RWPE1 (cell line): ENCODE measurements at places on chromosomes 3 and 15.

GRCh38 chr3:14826069-14826468, 7.3 kb downstream of the FGD5 start:
- no peak for DNase-seq

DNA sequence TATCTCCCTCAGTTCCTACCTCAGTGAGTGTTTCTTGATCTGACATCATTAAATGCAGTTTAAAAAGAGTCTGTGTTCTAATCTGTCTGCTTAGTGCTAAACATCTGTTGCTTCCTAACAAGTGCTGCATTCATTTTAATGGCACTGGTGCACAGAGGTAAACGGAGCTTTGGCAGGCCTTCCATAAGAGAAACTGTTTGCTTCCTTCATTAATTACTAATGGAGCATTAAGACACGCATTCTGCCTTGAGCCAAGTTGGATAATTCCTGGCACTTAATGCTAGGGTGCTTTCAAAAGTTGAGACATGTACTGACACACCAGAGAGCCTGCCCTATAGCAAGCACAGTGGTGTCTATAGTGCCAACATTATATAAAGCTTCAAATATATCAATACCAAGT, 34.7 kb downstream of the SCG5 start:
- DNase-seq: no peak

GRCh38 chr15:47945872-47946650, 174.7 kb upstream of the SLC24A5 start:
- DNase-seq: no peak

DNA sequence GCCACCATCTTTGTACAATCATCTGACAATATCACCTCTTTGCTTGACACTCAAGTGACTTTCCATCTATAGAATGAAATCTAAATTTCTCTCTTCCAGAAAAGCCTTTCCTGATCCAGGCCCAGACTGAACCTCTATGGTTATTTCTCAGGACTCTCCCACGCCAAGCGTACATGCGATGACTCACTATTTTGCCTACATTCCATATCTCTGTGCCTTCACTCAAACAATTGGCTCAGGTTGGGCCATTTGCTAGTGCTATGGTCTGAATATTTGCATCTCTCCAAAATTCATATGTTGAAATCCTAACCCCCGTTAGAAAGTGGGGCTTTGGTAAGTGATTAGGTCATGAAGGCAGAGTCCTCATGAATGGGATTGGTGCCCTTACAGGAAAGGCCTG, 43.9 kb downstream of the ST3GAL6 start:
- DNase-seq: no peak

DNA sequence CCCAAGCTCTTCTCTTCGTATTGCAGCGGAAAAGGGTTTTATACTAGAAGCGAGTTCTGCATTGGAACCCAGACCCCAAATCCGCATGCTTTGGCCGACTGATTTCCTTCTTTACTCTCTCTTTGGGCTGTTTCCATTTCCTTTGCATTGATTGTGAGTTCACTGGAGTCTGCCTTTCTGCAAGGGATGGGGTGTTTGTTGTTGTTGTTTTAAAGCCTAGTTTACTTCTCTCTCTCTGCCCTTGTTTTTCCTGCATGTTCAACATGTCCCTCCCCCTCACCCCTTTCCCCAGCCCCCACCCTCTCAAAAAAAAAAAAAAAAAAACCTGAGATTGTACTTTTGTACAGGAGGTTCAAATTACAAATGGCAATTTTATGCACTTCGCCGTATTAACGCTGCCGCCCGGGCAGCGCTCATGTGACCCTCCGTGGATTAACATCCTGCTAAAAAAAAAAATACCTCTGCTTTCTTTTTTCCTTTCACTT, 2.2 kb downstream of the NR2F2 start:
- DNase-seq: no peak

GRCh38 chr3:22542311-22542710, 660.8 kb upstream of the UBE2E2 start:
- DNase-seq: peak; percentile 6

GRCh38 chr3:72234391-72234790, 449.4 kb upstream of the PROK2 start:
- peak; percentile 10 for DNase-seq

GRCh38 chr3:59865351-59865750, 815.5 kb upstream of the CFAP20DC start:
- no peak for DNase-seq

DNA sequence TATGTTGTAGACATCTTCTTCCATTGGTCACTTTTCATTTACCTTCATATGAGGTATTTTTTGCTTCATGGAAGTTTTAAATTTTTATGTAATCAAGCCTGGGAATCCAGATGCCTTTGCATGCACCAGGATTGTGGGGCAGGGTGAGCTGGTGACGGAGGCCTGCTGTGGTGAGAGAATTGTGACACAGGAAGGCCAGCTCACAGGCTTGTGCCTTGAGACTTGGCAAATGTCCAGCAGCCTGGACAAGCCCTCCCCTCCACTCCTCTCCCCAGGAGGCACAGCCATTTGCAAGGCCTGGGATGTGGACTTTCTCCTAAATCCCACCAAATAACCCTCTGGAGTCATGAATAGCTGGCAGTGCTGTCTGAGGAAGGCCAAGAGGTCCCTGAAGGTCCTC, 67.4 kb downstream of the RHCG start:
- no peak for DNase-seq

GRCh38 chr3:162332344-162332743, 835.7 kb downstream of the OTOL1 start:
- DNase-seq: no peak

DNA sequence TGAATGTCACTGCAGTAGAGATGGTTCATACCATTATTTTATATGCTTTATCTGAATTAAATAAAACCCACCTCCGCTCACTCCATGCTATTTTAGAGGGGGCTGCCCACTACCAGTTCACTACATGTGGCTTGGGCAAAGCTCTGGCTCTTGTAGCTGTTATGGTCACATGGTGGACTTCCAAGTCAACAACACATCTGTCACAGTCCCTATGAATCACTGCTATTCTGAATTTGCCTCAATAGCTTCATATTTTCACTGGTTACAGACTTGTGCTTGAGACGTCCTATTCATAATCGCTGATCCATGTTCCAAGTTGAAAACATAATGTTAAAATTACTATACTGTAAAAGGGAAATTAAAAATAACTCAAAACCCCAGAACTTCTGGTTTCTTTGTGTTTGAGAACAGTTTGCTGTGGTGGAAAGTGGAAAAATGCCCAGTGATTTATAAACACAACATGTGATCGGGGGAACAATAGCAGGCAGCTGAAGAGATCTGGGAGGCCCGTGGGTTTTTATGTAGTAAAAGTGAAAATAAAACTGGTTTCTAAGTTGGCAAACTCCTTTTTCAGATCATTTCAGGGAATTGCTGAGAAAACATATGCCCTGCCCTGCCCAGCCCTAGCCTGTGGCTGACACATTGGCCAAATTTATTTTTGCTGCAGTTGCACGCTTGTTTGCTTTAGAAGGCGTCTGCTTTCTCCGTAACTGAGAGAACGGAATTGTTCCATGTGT, 128.8 kb upstream of the PRR23C start:
- no peak for DNase-seq

- DNase-seq: no peak
These were observed 107.3 kb upstream of the ABI3BP start for GRCh38 chr3:101100361-101101009.

DNA sequence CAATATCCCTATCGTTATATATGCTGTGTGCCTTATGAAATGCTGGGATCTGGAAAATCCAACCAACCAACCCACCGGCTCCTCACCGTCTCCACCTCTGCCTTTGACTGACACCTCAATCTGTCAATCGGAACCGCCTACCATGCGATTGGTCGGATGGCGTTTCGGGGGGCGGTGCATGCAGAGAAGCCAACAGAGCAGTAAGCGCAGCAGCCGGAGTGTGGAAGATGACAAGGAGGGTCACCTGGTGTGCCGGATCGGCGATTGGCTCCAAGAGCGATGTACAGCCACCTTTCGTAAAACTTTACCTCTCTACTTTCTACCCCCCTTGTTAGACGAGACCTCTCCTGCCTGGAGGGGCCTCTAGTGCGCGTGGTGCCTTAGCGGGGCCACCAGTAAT, 6.3 kb downstream of the CLK3 start:
- no peak for DNase-seq

DNA sequence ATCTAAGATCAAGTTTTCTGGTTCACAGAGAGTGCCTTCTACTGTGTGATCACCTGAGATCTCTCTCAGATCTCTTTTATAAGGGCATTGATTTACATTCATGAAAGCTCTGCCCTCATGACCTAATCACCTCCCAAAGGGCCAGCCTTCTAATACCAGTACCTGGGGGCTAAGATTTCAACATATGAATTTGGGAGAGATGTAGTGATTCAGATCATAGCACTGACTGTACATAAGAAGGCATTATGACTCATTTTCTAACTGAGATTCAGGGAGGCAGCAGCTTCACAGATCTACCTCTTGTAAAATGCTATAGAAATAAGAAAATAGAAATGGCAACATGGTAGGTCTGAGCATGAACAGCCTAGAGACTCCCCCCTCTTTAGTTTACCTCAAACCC, 39.6 kb downstream of the VGLL3 start:
- peak; percentile 25 for DNase-seq

DNA sequence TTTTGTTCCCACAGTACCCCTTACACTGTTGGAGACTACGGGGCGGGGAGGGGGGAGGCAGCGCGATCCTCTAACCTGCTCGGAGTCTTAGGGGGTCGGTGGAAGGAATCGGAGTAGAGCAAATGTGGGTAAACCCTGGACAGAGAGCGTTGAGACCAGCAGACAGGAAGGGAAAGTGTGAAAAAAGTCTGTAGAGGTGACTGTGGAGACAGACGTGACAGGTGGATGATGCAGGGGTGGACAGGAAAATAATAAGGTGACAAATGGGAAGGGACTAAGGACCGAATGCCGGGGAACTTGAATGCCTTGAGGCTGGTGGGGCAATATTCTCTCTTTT, 424 bp downstream of the EAF2 start:
- no peak for DNase-seq

- DNase-seq: peak; percentile 64
These were observed 57.1 kb upstream of the POU1F1 start for GRCh38 chr3:87333393-87333892.
